Stimulated activated effector memory CD8-positive, alpha-beta T cell treated with anti-CD3 and anti-CD28 coated beads, Interleukin-12 subunit alpha, Interleukin-12 subunit beta, amount 100 ng/mL, for 72 hours (primary cell): ENCODE measurements at places on chromosomes 2 and 18.

DNA sequence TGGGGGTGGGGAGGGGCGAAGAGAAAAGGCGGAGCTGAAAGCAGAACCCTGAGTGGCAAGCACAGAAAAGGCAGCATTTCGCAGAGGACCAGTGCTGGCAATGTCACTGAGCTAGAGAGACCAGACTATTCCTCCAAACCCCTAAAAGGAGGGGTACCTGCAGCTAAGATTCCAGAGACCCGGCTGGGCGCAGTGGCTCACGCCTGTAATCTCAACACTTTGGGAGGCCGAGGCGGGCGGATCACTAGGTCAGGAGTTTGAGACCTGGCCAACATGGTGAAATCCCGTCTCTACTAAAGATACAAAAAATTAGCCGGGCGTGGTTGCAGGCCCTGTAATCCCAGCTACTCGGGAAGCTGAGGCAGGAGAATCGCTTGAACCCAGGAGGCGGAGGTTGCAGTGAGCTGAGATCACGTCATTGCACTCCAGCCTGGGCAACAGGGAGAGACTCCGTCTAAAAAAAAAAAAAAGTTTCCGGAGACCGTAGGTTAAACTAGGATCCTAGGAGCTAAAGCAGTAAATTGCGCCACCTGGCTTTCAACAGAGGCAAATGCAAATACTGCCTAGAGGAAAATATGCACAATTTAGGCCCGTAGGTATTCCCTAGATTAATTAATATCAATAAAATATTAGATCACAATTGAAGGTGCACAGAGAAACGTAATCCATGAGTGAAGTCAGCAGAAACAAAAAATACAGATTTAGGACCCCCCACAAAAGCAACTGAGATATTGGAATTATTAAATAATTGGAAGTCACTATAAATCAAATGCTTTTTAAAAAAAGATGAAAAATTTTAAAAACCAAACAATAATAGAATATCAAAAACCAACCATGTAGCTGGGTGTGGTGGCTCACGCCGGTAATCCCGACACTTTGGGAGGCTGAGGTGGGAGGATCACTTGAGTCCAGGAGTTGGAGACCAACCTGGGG, 4.9 kb downstream of the UCN start:
- DNase-seq = peak; percentile 17

DNA sequence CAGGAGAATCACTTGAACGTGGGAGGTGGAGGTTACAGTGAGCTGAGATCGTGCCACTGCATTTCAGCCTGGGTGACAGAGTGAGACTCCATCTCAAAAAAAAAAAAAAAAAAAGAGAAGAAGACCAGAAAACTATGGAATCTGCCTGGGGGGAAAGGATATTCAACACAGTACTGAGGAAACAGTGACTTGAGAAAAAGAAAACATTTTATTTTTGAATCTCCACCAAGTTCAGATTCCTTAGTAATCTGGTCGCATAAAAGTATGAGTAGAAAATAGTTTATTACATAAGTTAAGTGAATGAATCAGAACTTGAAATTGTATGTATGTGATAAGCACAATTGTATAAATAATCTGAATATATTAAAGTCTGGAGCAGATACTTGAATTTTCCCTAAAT, 13.0 kb upstream of the HAT1 start:
- DNase-seq = no peak

- peak; percentile 80 for DNase-seq
These were observed 97.6 kb downstream of the NDUFA10 start for GRCh38 chr2:239927424-239927981.

GRCh38 chr18:35041815-35042387, 688 bp downstream of the MAPRE2 start:
- no peak for DNase-seq

DNA sequence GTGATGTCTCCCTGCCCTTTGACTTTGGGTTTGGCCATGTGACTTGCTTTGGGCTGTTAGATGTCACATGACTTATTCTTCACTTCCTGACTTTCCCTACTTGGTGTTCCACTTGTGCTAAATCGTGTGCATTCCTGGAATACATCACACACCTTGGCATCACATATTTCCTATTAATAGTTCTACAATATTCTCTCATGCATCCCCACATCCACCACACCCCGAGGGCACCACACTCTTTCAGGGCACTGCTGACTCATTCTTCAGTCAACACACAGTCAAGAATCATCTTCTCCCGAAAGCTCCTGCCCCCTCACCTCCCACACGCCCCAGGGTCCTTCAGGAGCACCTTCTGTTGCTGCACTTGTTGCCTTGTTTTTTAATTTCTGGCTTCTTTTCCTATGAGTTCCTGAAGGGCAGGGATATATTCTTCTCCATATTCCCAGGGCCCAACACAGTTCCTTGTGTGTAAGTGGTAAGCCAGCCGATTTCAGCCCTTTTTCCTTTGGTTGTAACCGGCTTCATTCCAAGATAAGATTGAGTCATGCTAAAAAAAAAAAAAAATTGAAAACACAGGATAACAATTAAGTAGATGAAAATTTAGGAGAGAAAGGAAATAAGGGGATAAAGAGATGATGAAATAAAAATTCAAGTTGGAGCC, 341.4 kb downstream of the SLC4A3 start:
- DNase-seq = no peak

DNA sequence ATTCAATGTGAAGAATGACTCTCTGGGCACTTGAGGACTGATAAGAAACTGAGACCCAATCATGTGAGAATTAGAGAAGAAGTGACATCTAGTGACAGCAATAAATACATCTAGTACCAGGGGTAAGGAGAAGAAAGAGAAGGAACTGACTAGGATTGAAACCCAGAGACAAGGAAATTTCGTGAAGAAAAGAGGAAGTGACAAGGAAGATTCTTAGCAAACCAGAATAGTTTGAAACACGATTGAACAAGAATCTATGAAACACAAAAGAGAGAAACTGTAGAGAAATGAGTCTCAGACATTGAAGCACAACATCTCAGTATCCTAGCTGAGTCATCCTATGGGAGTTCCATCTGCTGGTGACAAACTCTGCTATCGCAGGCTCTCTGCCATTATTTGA, 571.9 kb upstream of the PKDCC start:
- no peak for DNase-seq

DNA sequence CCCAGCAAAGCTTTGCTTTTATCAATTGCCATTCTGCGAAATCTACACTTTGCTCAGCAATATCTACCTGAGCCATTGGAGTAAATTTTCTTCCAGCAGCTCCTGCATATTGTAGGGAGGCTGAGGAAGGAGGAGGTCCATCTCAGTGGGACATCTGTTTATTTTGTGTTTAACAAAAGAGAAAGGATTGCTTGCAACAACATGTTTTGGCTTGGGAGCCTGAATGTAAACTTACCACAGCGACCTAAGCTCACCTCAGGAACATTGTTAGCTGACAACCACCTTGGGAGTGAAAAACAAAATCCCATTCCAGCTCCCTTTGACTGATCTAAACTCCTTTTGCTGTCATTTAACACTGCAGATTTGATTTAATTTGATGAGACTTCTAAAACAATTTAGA, 356.1 kb downstream of the SS18 start:
- no peak for DNase-seq

GRCh38 chr18:79486356-79487182, 90.8 kb downstream of the NFATC1 start:
- no peak for DNase-seq
